ENCODE measurements at places on chromosomes 2 and 18.

GRCh38 chr2:206198677-206199076 lies 39.0 kb downstream of the EEF1B2 start:
- no peak for ATAC-seq

DNA sequence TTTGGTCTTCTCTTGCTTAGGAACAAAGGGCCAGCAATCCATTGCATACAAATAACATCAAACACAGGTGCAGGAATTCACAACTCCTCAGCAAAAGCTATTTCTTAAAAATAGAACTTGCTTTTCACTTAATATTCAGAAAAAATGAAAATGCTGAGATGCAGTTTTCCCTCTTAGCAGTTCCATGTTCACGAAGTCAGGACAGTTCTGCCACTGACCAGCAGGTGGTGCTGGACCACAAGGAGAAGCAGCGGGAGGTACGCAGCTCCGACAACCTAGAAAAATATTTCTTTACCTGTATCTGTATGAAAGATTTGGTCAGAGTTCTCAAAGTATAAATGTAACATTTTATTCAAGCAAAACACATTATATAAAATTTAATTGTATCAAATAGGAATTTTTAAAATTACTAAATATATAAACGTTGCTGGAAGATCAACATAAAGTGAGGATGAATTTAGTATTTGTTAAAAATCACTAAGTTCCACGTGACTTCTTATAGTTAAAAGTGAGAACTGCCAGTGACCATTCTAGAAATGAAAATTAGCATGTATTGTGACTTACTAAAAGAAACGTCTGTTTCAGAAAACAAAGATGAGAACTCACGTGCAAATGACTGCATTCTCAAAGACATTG lies 48.8 kb downstream of the ADNP2 start:
- ATAC-seq = peak; percentile 84

GRCh38 chr18:37963837-37964236 lies 398.2 kb upstream of the CELF4 start:
- ATAC-seq = no peak

DNA sequence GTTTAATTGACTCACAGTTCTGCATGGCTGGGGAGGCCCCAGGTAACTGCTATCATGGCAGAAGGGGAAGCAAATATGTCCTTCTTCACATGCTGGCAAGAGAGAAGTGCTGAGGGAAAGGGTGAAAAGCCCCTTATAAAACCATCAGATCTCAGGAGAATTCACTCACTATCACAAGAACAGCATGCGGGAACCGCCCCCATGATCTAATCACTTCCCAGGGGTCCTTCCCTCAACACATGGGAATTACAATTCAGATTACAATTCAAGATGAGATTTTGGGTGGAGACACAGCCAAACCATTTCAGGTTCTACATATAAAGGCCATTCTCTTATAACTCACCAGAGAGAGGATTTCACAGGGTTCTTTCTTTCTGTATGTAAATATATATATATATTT lies 62.9 kb downstream of the VRK2 start:
- no peak for ATAC-seq

DNA sequence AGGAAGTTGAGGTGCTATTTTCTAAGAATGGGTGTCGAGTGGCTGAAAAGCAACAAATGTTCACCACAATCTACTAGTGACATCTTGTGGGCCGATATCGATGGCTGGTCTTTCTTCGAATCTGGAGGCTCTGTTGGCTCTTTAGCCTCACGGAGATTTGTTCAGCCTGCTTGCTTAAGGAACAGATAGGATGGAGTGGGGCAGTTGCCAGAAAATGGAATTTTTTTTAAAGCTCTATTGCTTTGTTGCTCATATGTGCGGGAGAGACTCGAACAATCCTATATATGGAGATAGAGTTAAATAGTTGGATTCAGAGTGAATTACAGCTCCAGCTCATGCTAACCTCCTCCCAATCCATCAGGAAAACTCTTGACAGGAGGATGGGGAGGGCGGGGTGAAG lies 70.9 kb upstream of the LYPD6B start:
- ATAC-seq = no peak

- no peak for ATAC-seq
Observed at GRCh38 chr18:75752740-75753263, 325.3 kb upstream of the SMIM21 start.

GRCh38 chr2:236820763-236821344 lies 251.2 kb downstream of the ACKR3 start:
- ATAC-seq = no peak

GRCh38 chr2:27914041-27914804 lies 23.7 kb downstream of the BABAM2 start:
- ATAC-seq = peak; percentile 92

GRCh38 chr2:197500503-197501131 lies 438 bp downstream of the HSPE1 start:
- ATAC-seq = peak; percentile 0

DNA sequence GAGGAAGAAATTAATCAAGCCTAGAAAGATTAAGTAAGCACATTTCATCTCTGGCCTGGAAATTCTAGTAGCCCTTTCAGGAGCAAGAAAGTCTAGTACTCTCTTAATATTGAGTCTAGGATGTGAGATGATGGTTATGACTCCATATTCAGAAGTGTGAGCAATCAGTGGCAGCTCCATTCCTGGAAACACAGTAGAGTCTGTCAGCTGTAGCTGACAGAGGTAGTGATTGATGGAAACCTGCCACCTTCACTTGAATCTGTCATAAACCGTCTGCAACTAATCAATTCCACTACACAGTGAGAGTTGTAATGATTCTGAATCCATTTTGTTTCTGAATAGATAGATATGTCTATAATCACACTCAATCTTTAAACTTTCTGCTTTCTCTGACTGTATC lies 635.1 kb downstream of the IRS1 start:
- ATAC-seq = no peak

DNA sequence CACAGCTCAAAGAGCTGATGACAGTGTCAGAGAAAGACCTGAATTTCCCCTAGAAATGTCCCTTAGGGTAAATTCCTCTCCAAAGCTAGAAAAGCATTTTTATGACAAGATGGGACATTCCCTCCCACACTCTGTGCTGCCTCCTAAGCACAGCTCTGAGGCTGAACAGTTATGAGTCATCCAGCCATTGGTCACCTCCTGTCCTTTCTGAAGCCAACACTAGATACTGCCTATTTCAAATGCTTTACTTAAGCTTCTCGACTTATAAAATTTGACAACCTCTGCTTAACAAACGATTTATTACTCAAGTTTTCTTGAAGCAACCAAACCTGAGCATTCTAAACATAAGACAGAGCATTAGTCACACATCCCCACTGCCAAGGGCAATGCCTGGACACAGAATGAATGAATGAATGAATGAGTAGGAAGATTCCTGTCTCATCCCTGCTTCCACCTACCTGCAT lies 35.4 kb downstream of the B4GALT6 start:
- ATAC-seq = peak; percentile 90

GRCh38 chr18:31429623-31430022 lies 17.9 kb upstream of the DSG3 start:
- no peak for ATAC-seq

GRCh38 chr18:26729008-26729407 lies 136.5 kb downstream of the AQP4 start:
- no peak for ATAC-seq

DNA sequence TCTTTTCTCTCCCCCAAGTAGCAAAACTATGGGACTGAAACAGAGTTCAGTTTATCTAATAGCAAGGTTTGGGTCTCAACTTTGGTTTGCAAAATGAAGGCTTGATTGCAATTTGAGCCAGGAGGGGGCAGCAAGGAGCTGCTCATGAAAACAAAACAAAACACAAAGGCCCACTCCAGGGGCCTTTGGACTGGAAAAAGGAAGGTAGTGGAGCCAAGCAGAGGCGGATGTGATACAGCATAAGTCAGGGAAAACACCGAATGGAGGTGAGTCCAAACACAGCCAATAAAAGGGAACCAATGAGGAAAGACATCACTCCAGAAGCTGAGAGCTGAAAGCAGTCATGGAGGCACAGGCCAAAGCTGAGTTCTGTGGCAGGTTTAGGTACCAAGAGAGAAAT lies 799.7 kb upstream of the ACVR2A start:
- ATAC-seq = peak; percentile 74

DNA sequence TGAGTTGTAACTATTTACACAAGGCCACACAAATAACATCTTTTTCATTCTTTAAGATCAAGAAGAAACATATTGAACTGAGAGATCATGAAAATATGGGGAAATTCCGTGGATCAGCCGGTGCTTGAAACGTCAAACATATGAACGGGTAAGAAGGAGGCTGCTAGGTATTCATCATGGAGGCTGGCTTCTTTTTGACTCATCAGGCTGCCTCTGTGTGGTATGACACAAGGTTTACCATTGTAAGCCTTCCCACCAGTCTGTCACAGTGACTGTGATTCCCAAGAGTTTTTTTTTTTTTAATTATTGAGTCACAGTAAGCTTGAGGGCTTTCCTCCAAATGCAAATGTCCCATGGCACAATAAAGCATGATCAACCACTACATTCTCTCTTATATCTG lies 506.9 kb downstream of the BCL11A start:
- no peak for ATAC-seq
